ENCODE measurements at places on chromosomes 3 and 15.

DNA sequence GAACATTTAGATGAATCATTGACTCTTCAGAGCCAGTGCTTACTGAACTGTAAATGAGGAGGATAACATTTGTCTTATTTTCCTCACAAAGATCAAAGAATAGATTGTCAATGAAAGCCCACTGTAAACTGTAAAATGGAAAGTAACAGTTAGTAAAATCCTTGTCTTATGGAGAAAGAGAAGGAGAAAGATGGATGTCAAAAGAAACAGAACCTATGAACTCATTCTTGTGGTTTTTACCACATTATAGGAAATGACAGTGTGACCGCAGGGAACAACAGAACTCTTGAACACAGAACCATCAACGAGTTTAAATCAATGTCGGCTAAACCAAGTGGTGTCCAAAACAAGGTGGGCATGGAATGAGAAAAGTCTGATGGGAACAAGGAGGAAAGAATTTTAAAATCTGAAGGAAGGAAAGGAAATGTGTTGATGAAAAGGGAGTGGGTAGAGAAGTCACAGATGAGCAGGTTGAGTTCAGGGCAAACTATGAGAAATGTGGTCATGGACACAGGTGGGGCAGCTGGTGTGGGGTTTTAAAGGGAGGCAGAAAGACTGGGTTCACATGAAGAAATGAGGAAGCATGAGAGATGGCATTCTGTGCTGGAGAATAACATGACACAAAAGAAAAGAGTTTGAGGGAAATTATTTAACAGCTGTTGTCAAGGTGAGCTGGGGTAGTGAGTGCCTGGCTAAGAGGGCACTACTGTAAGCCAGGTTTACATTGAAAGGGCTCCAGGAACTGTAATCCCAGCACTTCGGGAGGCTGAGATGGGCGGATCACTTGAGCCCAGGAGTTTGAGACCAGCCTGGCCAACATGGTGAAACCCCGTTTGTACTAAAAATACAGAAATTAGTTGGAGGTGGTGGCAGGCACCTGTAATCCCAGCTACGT is 42.4 kb upstream of the ETV5 start:
- DNase-seq = no peak

DNA sequence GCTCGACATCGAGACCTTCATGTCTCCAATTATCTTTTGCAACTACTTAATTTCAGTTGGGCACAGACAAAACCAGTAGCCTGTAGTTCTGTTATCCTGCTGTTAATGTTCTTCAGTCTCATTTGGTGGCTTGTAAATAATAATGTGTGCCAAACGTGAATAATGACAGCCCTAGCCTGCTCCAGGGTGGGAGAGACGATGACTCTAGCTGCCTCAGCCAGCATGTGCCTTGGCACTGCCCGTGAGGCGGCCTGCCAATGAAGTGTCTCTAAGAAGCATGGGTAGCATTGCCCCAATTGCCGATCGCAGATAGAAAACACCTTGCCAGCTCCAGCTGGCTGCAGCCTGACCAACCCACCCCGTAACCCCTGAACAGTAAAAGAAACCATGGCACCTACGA is 58.8 kb downstream of the ASB7 start:
- DNase-seq = no peak

DNA sequence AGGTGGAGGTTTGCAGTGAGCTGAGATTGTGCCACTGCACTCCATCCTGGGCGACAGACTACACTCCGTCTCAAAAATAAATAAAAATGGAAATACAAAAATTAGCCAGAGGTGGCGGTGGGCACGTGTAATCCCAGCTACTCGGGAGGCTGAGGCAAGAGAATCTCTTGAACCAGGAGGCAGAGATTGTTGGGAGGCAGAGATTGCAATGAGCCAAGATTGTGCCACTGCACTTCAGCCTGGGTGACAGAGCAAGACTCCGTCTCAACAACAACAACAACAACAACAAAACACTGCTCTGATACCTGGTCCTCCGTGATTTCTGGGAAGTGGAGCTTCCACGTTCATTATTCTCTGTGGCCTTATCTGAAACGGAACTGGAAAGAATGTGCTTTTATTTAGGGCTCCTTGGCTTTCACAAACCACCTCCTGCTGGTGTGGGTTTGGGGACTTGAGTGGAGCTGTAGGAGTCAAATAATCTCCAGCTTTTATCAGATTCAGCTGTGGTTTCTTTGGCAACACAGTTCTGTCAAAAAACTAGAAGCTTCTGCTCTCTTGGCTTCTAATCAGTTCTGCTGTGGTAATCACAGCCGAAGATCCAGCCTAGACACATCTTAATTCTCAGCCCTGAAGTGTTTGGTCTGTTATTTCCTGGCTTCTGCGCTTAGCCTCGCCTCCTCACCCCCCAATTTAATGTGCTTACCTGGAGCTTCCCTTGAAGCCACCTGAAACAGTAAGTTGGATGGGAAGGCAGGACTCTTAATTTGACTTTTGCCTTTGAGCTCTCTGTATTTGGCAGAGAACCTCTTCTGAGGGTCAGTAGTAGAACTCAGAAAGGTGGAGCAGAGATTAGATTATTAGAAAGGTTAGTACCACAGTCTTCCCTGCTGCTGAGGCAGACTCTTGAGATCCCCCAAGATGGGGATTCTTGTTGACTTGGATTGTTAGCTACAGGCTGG is 21.4 kb downstream of the IRAK2 start:
- no peak for DNase-seq

DNA sequence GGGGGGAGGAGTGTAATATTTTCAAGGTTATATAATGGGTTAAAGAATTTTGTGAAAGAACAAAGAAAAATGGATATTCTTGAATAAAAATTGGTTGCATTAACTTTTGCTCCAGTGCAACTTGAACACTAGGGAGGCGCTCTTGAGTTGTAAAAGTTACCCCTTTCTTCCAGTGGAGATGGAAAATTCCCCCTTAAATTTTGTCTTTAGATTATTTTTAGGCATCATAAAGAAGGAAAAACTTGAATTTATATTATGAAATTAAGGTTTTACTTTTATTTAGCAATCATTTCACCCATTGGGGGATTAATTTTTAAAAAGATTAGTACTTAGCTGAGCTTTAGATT is 550 bp upstream of the CHD2 start:
- no peak for DNase-seq

DNA sequence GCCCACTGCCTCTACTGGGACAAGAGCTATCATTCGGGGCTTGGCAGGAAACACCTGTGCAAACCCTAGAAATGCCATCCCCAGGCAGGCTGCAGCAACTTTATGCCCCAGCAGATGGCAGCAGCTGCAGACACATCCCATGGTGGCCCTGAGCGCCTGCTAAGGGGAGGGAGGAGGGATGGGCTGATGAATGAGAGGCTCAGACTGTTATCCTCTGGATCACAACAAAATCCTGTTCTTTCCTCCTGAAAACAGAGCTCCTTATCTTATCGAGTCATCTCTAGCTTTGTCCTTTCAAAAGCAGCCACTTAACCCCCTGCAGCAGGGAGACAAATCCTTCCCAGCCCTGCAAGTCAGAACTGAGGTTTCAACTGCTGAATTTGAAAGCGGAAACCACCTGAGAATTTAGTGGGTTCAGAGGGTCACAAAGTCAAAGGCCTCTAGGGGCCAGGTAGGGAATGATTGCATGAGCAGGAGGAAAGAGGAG is 90.6 kb upstream of the PROK2 start:
- peak; percentile 57 for DNase-seq

DNA sequence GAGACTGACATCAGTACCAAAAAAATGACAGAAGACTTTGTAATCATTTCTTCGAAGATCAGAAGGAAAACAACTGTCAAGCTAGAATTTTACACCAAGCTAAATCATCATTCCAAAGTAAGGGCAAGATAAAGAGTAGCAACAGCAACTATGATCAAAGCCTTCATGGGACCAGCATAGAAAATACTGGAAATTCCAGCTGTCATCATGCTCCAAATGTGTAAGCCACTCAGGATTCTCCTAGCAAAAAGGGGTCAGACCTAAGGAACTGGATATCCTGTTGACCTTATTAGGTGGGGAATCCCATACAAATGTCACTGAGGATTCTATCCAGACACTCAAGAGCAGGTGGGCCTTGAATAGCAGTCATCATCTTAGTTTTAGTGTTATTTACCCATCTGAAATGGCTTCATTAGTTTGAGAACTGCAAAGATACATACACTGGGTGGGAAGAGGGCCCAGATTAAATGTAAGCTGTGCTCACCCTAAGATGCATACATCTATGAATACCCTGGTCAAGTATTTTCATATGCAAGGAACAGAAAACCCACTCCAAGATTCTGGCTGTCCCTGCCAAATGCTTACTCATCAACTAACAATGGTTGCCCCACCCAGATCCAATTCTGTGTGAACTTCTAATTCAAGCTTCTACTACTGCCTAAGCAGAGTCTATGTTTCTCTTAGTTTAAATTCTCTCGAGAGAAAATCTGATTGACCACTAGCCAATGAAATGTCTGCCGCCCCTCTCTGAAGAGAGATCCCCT is 33.5 kb downstream of the CLDN18 start:
- no peak for DNase-seq

DNA sequence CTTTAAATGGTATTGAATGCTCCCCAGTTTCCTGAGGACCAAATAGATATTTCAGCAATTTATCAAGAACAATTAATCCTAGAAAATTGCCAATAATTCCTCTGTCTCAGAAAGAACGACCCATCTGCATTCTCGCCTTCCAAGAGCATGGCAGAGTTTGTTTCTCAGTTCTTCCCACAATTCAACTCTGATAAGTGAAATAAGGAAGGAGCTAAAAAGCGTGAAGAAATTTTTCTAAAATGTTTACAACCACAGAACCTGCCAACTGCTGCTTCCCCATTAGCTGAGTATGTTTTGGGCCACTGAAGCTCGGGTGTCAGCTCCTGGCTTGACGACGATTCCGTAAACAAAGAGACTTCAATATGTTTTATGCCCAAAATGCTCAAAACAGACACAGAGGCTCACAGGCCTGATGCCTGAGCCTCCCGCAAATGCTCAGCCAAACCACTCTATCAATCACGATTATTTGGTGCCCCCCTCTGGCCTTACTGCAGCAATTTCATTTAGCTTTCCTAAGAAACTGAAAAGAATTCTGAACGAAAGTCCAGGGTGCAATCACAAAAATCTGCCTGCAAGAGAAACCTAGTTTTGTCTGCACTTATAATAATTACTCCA is 259.2 kb upstream of the CCDC54 start:
- peak; percentile 52 for DNase-seq

DNA sequence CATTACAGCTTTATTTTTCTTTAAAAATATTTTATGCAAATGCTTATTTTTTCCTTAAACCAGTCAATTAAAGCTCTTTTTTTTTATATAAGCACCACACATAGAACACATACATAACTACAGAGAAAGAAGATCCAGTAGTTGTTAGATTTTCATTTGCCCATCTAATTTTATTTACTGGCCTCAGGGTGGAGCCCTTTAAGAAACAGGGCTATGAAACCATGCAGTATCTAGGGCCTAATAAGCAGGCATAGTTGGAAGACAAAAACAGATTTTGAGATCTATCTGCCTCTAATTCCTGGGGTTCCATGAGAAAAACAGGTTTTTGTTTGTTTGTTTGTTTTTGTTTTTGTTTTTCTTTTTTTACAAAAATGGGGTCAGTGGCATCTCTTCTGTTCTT is 120.6 kb downstream of the BCHE start:
- DNase-seq = no peak

DNA sequence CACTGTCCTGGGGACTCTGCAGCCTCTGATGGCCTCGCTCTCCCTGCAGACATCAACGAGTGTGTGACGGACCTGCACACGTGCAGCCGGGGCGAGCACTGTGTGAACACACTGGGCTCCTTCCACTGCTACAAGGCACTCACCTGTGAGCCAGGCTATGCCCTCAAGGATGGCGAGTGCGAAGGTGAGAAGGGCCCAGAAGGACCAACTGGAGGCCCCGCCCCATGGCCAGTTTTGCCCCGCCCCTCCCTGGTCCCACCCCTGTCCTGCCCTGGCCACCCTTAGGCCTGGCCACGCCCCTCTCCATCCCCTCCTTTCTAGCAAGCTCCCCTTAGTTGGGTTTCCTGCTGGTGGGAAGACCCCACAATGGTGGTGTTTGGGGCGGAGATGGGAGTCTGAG is 77.5 kb downstream of the FBLN2 start:
- no peak for DNase-seq

DNA sequence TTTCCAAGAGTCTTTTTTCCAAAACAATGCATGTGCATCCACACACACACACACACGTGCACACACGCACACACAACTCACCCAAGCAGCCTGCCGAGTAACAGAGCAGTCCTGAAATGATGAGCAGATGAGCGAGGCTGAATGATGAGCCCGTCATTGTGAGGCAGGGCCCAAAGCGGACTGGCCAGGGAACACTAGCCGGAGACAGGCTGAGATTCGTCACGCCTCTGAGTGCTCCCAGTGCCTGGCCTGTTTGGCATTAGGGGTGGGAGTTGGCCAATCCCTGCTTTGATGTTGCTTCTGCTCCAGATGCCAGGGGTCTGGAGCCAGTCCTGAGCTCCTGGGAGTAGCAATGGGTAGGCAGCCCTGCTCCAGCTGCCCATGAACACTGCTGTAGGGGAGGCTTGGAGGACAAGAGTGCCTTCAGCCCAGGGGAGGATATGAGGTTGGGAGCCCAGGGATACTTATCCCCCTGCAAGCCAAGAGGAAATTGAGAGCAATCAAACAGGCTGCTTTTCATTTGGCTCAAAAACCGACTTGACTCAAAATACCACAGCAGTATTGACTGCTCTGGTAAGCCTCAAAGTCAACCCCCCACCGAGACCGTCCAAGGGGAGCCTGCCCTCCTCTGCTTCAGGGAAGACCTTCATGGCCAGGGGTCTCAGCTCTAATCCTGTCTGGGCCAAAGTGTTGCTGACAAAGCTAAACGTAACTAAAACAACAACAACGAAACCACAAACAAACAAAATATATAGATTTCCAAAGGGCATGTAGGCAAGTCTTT is 22.9 kb downstream of the COLQ start:
- DNase-seq = no peak

- DNase-seq = no peak
Observed at GRCh38 chr15:96960711-96961480, 630.4 kb downstream of the NR2F2 start.

GRCh38 chr3:113534365-113534764 is 2.0 kb downstream of the SIDT1 start:
- no peak for DNase-seq

- no peak for DNase-seq
Observed at GRCh38 chr3:194840661-194841514, 155.2 kb downstream of the FAM43A start.

- no peak for DNase-seq
Observed at GRCh38 chr3:118587847-118588246, 446.8 kb downstream of the IGSF11 start.

DNA sequence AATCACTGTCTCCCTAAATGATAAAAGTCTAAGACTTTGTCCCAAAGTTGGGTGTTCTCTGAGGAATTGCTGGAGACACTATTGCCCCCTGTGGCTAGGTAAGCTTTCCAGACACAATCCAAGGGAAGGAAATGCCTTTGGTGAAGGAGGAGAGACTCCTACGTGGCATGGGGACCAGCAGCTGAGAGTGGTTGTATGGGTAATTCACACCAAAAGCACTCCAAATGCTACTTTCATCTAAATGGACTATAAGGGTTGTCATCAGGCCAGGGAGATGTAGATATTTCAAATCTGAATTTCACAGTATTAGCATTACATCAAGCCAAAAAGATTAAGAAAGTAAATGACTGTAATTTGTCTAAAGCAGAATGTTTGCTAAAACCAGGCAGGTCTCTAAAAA is 400.8 kb upstream of the THBS1 start:
- no peak for DNase-seq

Data from renal cortex interstitium (tissue), 15 donors.